ENCODE measurements at places on chromosomes 11 and 22. TPM values are rescaled to one million over a fixed set of nuclear protein-coding genes. Genes with fewer than 3 reads are reported as not detected.

- no peak overlapping the region for H3K4me3 ChIP-seq
- no peaks in the 10 kb centered on the region for H3K4me1 ChIP-seq
- H3K27ac ChIP-seq = no peak overlapping the region
- DNase-seq = no peak
These were observed 23.5 kb downstream of the CHST1 start for GRCh38 chr11:45641961-45642360.

DNA sequence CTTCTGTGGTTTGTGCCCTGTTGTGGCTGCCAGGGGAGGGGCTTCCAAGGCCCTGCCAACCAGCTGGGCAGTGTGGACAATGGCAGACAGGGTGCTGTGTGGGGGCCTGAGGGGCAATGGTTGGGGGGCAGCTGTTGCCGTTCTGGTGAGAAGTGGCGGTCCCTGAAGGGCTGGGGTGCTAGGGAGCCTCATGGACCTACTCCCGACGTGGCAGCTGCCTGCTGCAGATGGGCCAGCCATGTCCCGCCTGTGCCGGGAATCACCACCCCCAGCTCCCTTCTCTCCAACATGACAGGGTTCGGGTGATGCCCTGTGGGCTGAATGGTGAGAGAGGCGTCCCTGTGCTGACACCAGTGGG, 74.2 kb downstream of the KCNQ1 start:
- no peak overlapping the region for H3K27ac ChIP-seq
- H3K36me3 ChIP-seq = no peaks in the 10 kb centered on the region
- no peak for DNase-seq
- no peak overlapping the region for H3K4me3 ChIP-seq
- peaks cover 4% of the 10 kb centered on the region for H3K27me3 ChIP-seq

The PKDREJ gene
- total RNA-seq = not detected

DNA sequence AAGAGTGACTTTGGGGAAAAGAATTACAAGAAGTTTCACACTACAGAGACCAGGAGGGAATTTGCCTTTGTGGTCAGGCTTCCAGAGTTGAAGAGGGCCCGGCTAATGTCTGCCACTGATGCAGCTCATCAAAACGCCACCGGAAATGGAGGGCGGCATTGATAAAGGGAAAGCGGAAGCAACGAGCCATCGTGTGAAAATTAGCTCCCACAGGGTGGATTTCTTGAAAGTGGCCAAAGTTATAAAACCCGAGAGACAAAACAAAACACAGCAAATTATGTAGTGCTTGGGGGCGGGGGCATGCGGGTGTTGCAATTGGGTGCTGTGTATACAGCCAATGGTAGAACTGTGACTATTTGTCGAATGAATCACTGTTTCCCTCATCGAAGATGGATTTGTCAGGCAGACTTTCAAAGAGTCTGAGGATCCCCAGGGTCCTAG, 113.0 kb downstream of the ADAMTS15 start:
- H3K27me3 ChIP-seq = no peaks in the 10 kb centered on the region
- H3K4me1 ChIP-seq = peaks cover 11% of the 10 kb centered on the region
- peak; percentile 46 for DNase-seq

The GDPD4 gene
- total RNA-seq = not detected

The RCOR2 gene
- total RNA-seq = 20.3 TPM

DNA sequence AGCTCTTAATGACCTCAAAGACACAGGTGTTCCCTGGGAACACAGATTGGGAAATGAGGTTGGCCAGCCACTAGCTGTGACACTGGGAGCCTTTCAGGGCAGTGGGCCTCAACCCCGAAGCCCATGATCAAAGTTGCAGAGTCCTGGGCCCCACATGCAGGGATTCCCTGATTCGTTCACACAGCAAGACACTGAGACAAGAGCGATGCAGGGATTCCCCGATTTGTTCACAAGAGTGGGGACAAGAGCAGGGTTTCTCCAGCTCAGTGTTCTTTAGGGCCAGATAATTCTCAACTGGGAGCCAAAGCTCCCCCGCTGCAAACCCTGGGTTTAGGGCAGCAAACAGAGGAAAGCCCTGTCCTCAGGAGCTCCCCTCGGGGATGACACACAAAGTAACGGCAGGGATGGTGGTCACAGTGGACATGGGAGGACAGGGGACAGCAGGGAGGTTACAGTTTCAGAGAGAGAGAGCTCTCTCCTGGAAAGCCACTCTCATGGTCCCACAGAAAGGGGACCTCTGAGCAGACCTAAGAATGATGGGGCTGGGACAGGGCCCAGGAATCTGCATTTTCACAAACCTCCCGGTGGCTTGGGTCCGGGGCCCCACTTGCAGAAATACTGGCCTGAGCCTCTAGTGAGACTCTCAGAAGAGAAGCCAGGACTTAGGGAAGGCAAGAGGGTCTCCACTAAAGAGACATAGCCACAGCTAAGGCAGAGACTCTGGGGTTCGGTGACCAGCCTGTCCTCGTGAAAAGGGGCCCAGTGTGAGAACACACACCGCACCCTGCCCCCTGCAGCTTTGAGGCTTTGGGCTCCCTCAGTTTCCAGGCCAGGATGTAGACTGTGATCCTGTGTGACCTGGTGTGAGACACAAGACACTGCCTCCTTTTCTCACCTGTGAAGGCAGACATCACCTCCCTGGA, 7.4 kb upstream of the GNAZ start:
- H3K36me3 ChIP-seq = no peaks in the 10 kb centered on the region
- no peak overlapping the region for H3K4me3 ChIP-seq
- H3K4me1 ChIP-seq = no peaks in the 10 kb centered on the region
- peaks cover 4% of the 10 kb centered on the region for H3K27me3 ChIP-seq

GRCh38 chr11:100888836-100889235, 201.7 kb downstream of the ARHGAP42 start:
- H3K36me3 ChIP-seq = no peaks in the 10 kb centered on the region
- H3K4me3 ChIP-seq = no peak overlapping the region
- peaks cover 12% of the 10 kb centered on the region for H3K4me1 ChIP-seq
- peak; percentile 67 for DNase-seq

DNA sequence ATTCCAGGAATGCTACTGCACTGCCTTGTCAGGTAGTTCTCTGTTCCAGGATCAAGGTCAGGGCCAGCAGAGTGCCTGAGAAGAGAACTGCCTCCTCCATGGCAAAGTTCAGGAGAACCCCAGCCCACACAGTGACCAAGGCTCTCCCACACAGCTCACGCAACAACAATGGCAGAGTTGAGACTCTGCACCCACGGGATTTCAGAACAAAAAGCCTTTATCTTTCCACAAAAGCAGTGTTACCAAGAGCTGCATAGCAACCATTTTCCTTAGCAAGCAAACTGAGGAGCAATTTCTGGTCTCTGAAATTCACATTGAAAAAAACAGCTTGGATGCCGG, 11.1 kb downstream of the PLAAT3 start:
- DNase-seq = peak; percentile 49
- peaks cover 9% of the 10 kb centered on the region for H3K4me1 ChIP-seq
- H3K27ac ChIP-seq = no peak overlapping the region
- no peak overlapping the region for H3K4me3 ChIP-seq

GRCh38 chr11:71986131-71986530, 12.6 kb upstream of the IL18BP start:
- H3K27me3 ChIP-seq = no peaks in the 10 kb centered on the region
- DNase-seq = no peak

The OR5L2 gene
- total RNA-seq = not detected

GRCh38 chr11:94895451-94895850, 77.9 kb downstream of the CWC15 start:
- H3K27ac ChIP-seq = peak overlapping the region; percentile 76
- peaks cover 4% of the 10 kb centered on the region for H3K36me3 ChIP-seq
- peak; percentile 89 for DNase-seq
- H3K4me3 ChIP-seq = no peak overlapping the region
- H3K4me1 ChIP-seq = peaks cover 11% of the 10 kb centered on the region

DNA sequence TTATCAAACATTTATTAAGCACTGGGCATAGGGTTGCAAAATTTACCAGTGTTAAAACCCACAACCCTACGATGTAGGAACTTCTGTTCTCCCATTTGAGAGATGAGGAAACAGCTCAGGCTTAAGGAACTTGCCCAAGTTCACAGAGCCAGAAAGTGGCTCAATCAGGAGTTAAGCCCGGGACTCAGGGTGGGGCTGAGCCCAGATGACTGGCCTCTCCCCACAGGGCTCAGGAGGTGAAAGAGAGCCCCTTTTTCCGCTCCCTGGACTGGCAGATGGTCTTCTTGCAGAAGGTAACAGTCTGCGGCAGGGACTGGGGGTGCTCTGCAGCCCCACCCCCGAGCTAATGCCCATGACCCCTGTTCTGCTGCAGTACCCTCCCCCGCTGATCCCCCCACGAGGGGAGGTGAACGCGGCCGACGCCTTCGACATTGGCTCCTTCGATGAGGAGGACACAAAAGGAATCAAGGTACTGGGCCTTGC, 5.6 kb upstream of the ANKRD13D start:
- peaks cover 10% of the 10 kb centered on the region for H3K4me1 ChIP-seq
- H3K27ac ChIP-seq = no peak overlapping the region
- no peak for DNase-seq
- H3K36me3 ChIP-seq = peaks cover 11% of the 10 kb centered on the region
- no peak overlapping the region for H3K4me3 ChIP-seq
- no peaks in the 10 kb centered on the region for H3K27me3 ChIP-seq

DNA sequence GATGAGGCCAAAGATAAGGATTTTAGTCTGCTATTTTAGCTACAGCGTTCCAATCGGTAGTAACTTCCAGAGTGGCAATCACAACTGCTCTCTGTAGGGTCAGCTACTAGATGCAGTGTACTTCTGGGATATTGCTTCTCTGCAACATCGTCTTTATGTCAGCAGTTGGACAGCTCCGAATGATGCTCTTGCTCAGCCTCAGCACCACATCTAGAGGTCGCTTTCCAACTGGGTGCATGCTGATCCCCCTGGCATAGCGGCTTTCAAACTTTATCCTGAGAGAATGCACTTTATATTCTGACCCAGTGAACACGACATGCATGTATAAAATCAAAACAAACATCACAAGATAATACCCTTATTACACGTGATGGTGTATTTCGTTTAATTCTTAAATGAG, 219.6 kb downstream of the C11orf87 start:
- no peaks in the 10 kb centered on the region for H3K27me3 ChIP-seq
- H3K4me1 ChIP-seq = no peaks in the 10 kb centered on the region
- peak; percentile 47 for DNase-seq
- no peaks in the 10 kb centered on the region for H3K36me3 ChIP-seq
- H3K27ac ChIP-seq = no peak overlapping the region

The OR4C45 gene
- total RNA-seq = not detected

The SLC43A1 gene
- 4.5 TPM for total RNA-seq

The PGA5 gene
- total RNA-seq = 0.79 TPM

The MB gene
- not detected for total RNA-seq

The GGTLC3 gene
- not detected for total RNA-seq

The MYO7A gene
- not detected for total RNA-seq

The MUC2 gene
- not detected for total RNA-seq
